Stimulated activated CD8-positive, alpha-beta memory T cell treated with anti-CD3 and anti-CD28 coated beads, Interleukin-7, amount 100 ng/mL, for 24 hours (primary cell): ENCODE measurements at places on chromosomes 1 and 21.

DNA sequence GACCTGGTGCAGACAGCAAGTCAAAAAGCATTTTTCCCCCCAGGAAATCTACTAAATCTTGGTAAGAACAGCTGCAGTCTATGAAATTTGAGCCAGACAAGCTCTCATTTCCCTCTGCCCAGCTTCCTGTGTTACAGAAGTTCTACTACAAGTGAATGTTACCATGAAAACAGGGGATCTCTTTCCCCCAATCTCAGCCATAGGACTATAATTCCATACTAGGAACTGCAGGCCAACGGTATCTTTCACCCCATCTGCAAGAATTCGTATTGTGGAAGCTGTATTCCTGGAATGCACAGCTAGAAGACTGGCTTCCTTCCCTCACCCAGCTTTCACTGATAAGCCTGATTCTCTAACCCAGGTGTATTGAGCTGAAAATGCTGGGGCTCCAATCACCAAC lies 1655.4 kb downstream of the BRINP3 start:
- no peak for DNase-seq

GRCh38 chr21:41759214-41759840 lies 7.5 kb downstream of the RIPK4 start:
- DNase-seq = no peak

GRCh38 chr1:19651141-19651737 lies 7.1 kb downstream of the NBL1 start:
- no peak for DNase-seq

DNA sequence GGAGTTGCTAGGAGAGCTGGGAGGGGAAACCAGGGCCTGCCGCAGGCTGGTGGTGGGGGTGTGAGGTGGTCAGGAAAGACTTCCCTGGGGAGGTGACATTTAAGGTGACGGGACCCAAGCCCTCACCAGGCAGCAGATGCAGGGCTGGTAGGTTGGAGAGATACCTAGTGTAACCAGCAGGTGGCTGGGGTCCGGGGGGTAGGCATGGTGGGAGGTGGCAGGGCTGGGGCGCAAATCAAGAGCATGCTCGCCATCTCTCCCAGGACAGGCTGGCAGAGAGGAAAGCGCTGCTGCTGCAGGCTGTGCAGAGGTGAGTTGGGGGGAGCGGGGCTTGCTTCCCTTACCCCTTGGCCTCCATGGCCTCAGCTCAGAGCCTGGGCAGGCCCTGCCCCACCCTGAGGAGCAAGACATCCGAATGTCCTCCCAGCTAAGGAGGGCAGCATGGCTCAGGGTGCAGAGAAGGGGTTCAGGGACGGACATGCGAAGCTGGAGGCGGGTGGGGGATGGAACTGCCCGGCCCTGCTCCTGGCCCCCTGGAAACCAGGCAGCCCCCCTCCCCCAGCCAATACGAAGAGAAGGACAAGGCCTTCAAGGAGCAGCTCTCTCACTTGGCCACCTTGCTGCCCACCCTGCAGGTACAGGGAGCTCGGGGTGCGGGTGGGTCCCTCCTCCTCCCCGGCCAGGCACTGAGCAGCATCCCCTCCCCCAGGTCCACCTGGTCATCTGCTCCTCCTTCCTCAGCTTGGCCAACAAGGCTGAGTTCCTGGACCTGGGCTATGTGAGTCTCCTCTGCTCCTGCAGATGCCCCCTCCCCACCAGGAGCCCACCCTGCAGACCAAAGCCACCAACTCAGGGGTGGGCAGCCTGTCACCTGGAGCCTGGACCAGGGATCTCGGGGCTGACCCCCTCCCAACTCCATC lies 4.0 kb downstream of the RNF207 start:
- no peak for DNase-seq

GRCh38 chr1:46816930-46817329 lies 18.1 kb downstream of the CYP4B1 start:
- no peak for DNase-seq

GRCh38 chr1:223707256-223708000 lies 4.9 kb upstream of the CAPN2 start:
- no peak for DNase-seq

GRCh38 chr1:17739050-17739449 lies 16.1 kb upstream of the ACTL8 start:
- no peak for DNase-seq

DNA sequence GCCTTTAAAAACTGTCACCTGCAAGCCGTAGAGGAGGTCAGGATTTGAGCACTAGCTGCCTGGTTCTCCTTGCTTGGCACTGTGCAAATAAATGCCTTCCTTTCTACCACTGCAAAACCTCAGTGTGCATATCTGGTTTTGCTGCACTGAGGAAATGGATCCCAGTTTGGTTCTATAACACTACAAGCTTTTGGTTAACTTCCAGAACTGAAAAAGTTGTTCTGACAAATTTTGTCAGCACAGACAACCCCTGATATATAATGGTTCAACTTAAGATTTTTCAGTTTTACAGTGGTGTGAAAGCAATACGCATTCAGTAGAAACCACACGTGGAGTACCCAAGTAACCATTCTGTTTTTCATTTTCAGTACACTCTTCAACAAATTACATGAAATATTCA lies 29.8 kb upstream of the GALNT2 start:
- no peak for DNase-seq

DNA sequence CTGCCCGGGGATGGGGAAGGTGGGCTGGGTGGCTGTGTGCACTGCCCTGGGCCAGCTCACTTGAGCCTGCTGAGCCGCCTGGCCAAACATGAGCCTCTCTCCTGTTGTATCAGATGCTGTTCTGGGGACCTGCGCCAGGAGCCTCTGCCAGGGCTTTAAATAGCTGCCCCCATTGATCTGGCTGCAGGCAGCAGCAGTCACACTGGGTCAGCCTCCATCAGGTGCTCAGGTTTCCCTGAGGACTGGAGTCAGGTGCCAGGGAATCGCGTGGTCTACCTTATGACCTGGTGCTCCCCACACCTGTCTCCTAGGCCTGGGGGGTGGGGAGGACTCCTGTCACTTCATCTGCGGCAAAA lies 700 bp upstream of the CCDC28B start:
- DNase-seq = no peak

GRCh38 chr1:112971006-112971405 lies 15.0 kb upstream of the SLC16A1 start:
- no peak for DNase-seq

GRCh38 chr1:102630041-102630440 lies 478.3 kb downstream of the COL11A1 start:
- DNase-seq = no peak

DNA sequence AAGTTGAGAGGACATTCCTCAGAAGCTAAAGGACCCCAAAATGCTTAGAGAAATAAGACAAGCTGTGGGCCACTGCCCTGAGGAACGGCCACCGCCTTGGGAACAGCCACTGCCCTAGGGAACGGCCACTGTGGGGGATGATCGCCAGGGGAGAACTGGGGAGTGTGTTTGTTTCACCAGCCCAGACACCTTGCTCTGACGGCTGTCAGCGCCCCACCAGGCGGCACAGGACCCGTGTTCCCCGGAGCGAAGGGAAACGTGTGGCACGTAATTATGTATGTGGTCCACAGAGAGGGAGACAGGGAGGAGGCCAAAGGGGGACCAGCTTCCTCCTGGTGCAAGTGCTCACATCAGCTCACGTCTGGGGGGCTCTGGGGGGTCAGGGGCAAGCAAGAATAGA lies 45.8 kb upstream of the RIPK4 start:
- no peak for DNase-seq

DNA sequence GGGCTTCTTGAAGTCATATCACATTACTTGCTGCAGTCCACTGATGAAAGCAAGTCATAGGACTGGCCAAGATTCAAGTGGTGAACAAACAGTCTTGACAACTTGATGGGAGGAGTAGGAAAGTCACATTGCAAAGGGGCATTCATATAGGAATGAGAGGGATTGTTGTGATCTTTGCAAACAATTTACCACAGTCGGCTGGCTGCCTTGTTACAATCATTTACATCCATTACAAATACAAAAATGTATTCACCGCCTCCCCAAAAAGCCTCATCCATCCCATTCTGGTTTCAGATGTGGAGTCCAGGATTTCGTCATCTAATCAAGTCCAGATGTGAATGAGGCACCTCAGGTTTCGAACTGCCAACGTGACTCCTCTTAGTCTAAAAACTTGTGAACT lies 26.8 kb downstream of the GORAB start:
- no peak for DNase-seq

DNA sequence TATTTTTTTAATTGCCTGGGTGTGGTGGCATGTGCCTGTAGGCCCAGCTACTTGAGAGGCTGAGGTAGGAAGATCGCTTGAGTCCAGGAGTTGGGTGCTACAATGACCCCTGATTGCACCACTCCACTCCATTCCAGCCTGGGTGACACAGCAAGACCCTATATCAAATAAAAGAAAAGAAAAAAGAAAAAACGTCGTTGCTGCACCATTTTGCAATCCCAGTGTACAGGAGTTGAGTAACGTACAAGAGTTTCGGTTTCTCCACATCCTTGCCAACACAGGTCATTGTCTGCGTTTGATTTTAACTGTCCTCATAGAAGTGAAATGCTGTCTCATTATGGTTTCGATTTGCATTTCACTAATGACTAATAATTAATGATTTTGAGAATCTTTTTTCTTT lies 7.9 kb downstream of the ZNF684 start:
- no peak for DNase-seq

DNA sequence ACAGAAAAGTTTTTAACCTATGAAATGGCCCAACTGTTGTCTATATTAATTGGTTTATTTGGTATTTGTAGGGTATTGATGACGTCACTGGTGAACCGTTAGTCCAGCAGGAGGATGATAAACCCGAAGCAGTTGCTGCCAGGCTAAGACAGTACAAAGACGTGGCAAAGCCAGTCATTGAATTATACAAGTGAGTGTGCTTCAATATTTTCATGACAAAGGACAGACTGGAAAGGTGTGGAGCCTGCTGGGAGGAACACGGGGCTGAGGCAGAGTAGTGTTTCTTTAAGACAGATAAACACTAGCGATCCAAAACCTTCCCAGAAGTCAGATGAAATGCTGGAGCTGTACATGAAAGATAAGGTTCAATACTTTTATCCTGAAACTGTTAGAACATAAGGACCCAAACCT lies 76.7 kb downstream of the AK4 start:
- no peak for DNase-seq

DNA sequence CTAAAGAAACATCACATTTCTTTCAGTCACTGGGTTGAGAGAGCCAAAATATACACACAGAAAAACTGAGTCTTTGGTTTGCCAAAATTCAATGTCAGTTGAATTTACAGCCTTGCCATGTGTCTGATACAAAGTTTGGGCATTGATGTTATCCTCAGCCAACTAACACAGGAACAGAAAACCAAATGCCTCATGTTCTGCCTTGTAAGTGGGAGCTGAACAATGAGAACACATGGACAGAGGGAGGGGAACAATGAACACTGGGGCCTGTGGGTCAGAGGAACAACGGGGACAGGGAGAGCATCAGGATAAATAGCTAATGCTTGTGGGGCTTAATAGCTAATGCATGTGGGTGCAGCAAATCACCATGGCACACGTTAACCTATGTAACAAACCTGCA lies 39.6 kb upstream of the C21orf91 start:
- DNase-seq = no peak

DNA sequence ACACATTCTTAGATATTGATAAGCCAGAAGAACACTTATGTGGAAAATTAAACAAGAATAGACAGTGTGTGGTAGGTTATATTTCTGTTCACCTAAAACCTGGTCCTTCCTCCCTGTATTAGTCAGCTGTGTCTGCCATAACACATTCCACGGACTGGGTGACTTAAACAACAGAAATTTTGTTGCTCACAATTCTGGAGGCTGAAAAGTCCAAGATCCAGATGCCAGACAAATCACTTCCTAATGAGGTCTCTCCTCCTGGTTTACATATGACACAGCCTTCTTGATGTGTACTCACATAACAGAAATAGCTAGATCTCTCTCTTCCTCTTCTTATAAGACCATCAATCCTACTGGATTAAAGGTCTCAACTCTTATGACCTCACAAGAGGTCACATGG lies 25.7 kb downstream of the JMJD4 start:
- no peak for DNase-seq

GRCh38 chr1:30313584-30313983 lies 409.8 kb downstream of the MATN1 start:
- no peak for DNase-seq

GRCh38 chr21:45504516-45505415 lies 37.5 kb downstream of the SLC19A1 start:
- no peak for DNase-seq

GRCh38 chr1:229085291-229085690 lies 185.6 kb upstream of the RAB4A start:
- DNase-seq = no peak

GRCh38 chr21:35275776-35276175 lies 226.7 kb upstream of the RUNX1 start:
- DNase-seq = no peak

DNA sequence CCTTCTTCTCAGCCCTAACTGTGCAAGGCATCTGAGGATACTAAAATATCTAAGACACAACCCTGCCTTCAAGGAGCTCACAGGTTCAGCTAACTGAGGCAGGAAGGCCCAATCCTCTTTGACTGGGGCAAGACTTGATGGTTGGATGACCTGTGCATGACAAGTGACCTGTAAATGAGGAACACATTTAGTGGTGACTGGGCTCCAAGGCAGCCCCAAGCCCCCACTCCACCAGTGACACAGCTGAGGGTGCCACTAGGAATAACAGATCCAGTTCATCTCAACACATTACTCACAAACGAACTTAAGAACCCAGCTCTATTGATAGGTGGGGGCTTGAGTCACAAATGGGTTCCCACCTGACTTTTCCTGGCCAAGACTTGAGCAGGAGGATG lies 244.7 kb upstream of the IRF2BP2 start:
- DNase-seq = no peak

GRCh38 chr1:244349103-244349531 lies 102.6 kb downstream of the ADSS2 start:
- no peak for DNase-seq
